ENCODE measurements at places on chromosomes 2 and 18. TPM values are rescaled to one million over a fixed set of nuclear protein-coding genes. Genes with fewer than 3 reads are reported as not detected.

Gene ELMOD3
- total RNA-seq, result 8.3 TPM

Gene ERBB4
- total RNA-seq, result not detected

Gene CNGA3
- total RNA-seq, result not detected

Gene ACMSD
- total RNA-seq, result not detected

Gene CDKL4
- total RNA-seq, result 1.3 TPM

Gene MYOM1
- under 0.01 TPM for total RNA-seq

Gene ACVR1
- 36.6 TPM for total RNA-seq

Gene SPEG
- 5.2 TPM for total RNA-seq

Gene MSTN
- not detected for total RNA-seq

Gene HOXD4
- not detected for total RNA-seq

Gene C2orf80
- not detected for total RNA-seq

Gene HOXD3
- not detected for total RNA-seq

Gene HOXD11
- not detected for total RNA-seq

Gene SLC5A6
- total RNA-seq, result 7.6 TPM

Gene MARCO
- total RNA-seq, result not detected

Gene GALR1
- not detected for total RNA-seq

Gene GCKR
- total RNA-seq, result 0.32 TPM

Gene MYO3B
- under 0.01 TPM for total RNA-seq

Gene ACKR3
- 13.3 TPM for total RNA-seq

Gene IL36A
- not detected for total RNA-seq

Gene ABCB6
- total RNA-seq, result 46.0 TPM

Gene CFAP65
- total RNA-seq, result not detected

Measured in cardiac atrium fibroblast (primary cell).